ENCODE measurements at places on chromosomes 5 and 9. TPM values are rescaled to one million over a fixed set of nuclear protein-coding genes. Genes with fewer than 3 reads are reported as not detected.

Gene CDH9
- total RNA-seq: not detected

Gene SPINK6
- total RNA-seq: not detected

Gene LURAP1L
- total RNA-seq: 20.0 TPM

Gene GABRA1
- total RNA-seq: not detected

Gene C6
- not detected for total RNA-seq

Gene NSMF
- total RNA-seq: 38.6 TPM

Gene IL5
- total RNA-seq: not detected

Gene IRX2
- total RNA-seq: not detected

Gene SV2C
- not detected for total RNA-seq

Gene C1QTNF3
- 2.3 TPM for total RNA-seq

Gene DRD1
- not detected for total RNA-seq

Gene AGXT2
- not detected for total RNA-seq

Gene OR1Q1
- not detected for total RNA-seq

Gene NMUR2
- 0.13 TPM for total RNA-seq

Gene SLC36A2
- not detected for total RNA-seq

Gene FOXD4L4
- total RNA-seq: not detected

Gene TAF1L
- total RNA-seq: 0.04 TPM

Gene TEX10
- total RNA-seq: 40.1 TPM

Gene PDE8B
- total RNA-seq: 0.30 TPM

Gene PCDHB9
- total RNA-seq: 4.1 TPM

Gene DMXL1
- total RNA-seq: 12.2 TPM
